Gastrocnemius medialis (tissue), 4 donors: ENCODE measurements at places on chromosomes 11 and 22.

DNA sequence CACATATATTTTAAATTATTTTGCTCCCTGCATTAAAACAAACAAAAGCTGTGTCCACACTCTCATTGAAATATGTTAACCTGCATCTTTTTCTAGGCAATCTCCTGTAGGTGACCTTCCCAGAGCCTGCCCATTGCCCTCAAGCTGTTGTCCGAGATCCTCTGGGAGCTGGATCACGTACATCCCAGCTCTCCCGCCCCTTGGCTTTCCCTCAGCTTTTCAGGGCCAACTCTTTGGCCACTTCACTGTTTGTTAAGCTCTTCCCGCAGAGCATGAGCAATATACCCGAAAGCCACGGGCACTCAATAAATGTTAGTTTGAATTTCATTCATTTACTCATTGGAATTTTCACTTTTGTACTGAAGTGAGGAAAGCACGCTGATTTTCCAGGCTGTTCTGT lies 32.2 kb downstream of the ELMOD1 start:
- H3K4me3 ChIP-seq = no peak overlapping the region
- DNase-seq = no peak
- H3K36me3 ChIP-seq = no peaks in the 10 kb centered on the region
- no peaks in the 10 kb centered on the region for H3K27me3 ChIP-seq

GRCh38 chr11:109247071-109247470 lies 174.9 kb upstream of the C11orf87 start:
- no peaks in the 10 kb centered on the region for H3K36me3 ChIP-seq
- H3K27me3 ChIP-seq = no peaks in the 10 kb centered on the region
- no peak overlapping the region for H3K4me3 ChIP-seq
- H3K27ac ChIP-seq = no peak overlapping the region

DNA sequence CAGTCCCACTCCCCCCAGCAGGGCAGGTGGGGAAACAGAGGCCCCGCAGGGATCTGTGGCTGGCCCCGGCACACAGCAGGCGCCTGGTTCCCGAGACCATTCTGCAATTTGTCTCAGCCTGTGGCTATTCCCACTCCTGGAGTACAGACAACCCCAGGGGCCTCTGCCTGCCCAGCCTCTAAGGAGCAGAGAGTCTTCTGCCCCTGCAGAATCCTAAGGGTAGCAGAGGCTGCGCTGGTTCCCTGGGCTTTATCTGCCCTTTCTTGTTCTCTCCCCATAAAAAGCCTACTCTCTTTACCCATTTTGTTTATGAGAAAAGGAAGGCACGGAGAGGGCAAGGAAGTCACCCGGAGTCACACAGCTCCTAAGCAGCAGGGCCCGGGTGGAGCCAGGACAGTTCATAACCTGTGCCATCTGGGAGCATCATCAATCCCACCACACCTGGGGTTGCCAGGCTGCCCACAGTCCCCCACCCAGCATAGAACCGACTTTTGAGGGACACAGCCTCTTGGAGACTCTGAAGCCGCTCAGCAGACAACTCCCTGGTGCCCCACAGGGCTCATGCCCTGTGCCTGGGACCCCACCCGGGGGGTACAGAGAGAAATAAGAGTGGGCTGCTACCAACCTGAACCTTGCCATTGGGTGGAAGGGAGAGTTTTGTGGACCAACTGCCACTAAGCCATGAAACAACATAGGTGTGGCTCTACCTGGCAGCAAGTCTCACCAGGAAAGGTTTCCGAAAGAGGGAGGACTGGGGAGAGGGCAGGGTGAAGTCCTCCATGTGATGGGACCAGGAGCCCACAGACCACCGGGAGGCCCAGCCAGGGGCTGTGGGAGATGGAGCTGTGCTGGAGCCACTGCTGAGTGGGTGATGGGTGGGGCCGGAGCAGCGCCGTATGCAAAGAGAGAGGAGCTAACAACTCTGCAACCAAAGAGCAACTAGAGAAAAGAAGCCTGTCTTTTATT lies 17.2 kb upstream of the LINC01488 start:
- no peaks in the 10 kb centered on the region for H3K36me3 ChIP-seq
- no peak overlapping the region for H3K4me3 ChIP-seq
- DNase-seq = no peak
- H3K27me3 ChIP-seq = peaks cover 3% of the 10 kb centered on the region
- peaks cover 4% of the 10 kb centered on the region for H3K4me1 ChIP-seq

DNA sequence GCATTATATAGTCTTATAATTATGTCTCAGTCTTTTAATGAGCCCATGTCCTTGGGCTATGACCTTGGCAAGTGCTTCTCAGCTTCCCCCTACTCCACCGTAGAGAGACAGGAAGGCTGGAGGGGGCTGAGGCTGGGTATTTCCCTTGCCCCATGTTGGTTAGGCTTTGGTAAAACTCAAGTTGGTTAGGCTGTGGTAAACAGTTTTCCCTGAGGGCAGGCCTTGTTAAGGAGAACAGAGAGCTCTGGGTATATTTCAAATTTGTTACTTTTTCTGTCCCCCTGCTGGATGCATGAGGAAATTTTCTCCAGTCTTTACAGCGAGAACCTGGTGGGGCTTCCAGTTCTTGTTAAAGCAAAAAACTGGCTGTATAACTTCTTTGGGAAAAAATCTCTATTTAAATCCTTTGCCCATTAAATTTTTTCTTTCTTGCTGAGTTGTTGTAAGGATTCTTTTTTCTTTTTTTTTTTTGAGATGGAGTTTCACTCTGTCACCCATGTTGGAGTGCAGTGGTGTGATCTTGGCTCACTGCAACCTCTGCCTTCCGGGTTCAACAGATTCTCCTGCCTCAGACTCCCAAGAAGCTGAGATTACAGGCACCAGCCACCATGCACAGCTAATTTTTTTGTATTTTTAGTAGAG lies 12.2 kb upstream of the DCHS1 start:
- H3K4me3 ChIP-seq = no peak overlapping the region
- H3K27ac ChIP-seq = no peak overlapping the region
- no peaks in the 10 kb centered on the region for H3K27me3 ChIP-seq
- no peaks in the 10 kb centered on the region for H3K4me1 ChIP-seq

GRCh38 chr22:33780531-33781136 lies 139.6 kb downstream of the LARGE1 start:
- H3K36me3 ChIP-seq = no peaks in the 10 kb centered on the region
- no peak overlapping the region for H3K27ac ChIP-seq
- H3K27me3 ChIP-seq = no peaks in the 10 kb centered on the region
- H3K4me1 ChIP-seq = peaks cover 29% of the 10 kb centered on the region
- no peak for DNase-seq

GRCh38 chr11:125211191-125211947 lies 46.8 kb downstream of the PKNOX2 start:
- no peaks in the 10 kb centered on the region for H3K27me3 ChIP-seq
- peak overlapping the region; percentile 79 for H3K27ac ChIP-seq
- peaks cover 32% of the 10 kb centered on the region for H3K4me1 ChIP-seq
- DNase-seq = peak; percentile 54
- H3K36me3 ChIP-seq = no peaks in the 10 kb centered on the region

- DNase-seq = no peak
- peaks cover 26% of the 10 kb centered on the region for H3K27me3 ChIP-seq
- H3K27ac ChIP-seq = no peak overlapping the region
Measured at GRCh38 chr22:43199541-43199940, 12.6 kb upstream of the TTLL12 start.

GRCh38 chr11:91314521-91314920 lies 910.1 kb upstream of the FAT3 start:
- no peaks in the 10 kb centered on the region for H3K27me3 ChIP-seq
- H3K4me1 ChIP-seq = no peaks in the 10 kb centered on the region
- H3K27ac ChIP-seq = no peak overlapping the region
- no peak overlapping the region for H3K4me3 ChIP-seq
- no peak for DNase-seq

GRCh38 chr22:24976442-24977218 lies 24.1 kb downstream of the KIAA1671 start:
- H3K4me1 ChIP-seq = peaks cover 13% of the 10 kb centered on the region
- no peak for DNase-seq
- peak overlapping the region; percentile 72 for H3K27ac ChIP-seq
- H3K4me3 ChIP-seq = no peak overlapping the region
- H3K27me3 ChIP-seq = no peaks in the 10 kb centered on the region

GRCh38 chr11:72552399-72552910 lies 118.1 kb upstream of the CLPB start:
- no peaks in the 10 kb centered on the region for H3K36me3 ChIP-seq
- H3K4me1 ChIP-seq = no peaks in the 10 kb centered on the region
- no peak overlapping the region for H3K27ac ChIP-seq
- no peak for DNase-seq
- H3K4me3 ChIP-seq = no peak overlapping the region

GRCh38 chr11:75028724-75029123 lies 40.0 kb downstream of the NEU3 start:
- H3K4me1 ChIP-seq = peaks cover 19% of the 10 kb centered on the region
- no peaks in the 10 kb centered on the region for H3K36me3 ChIP-seq
- no peaks in the 10 kb centered on the region for H3K27me3 ChIP-seq
- H3K27ac ChIP-seq = no peak overlapping the region

- no peak overlapping the region for H3K27ac ChIP-seq
- DNase-seq = no peak
- no peak overlapping the region for H3K4me3 ChIP-seq
- H3K4me1 ChIP-seq = no peaks in the 10 kb centered on the region
- no peaks in the 10 kb centered on the region for H3K27me3 ChIP-seq
- no peaks in the 10 kb centered on the region for H3K36me3 ChIP-seq
Measured at GRCh38 chr11:80107415-80107814, 666.6 kb upstream of the TENM4 start.

DNA sequence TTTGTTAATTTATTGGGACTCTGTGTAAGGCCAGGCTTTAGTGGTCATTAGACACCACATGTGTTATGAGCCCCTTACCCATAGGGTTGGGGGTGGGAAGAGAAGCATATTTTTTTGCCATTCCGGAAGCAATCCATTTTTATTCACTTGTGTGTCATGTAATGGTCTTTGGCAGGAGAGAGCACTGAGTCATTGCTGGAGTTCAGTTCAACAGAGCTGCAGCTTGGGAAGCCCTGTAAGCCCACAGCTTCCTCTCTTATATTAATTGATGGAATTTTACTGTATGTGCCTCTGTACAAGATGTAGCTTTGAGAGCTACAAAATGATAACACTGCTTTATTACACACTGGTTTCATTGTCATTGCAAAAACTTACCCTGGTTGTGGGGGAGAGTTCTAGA lies 177.3 kb upstream of the SORL1-AS1 start:
- no peak overlapping the region for H3K27ac ChIP-seq
- no peaks in the 10 kb centered on the region for H3K27me3 ChIP-seq
- H3K36me3 ChIP-seq = no peaks in the 10 kb centered on the region
- no peak overlapping the region for H3K4me3 ChIP-seq
- peaks cover 10% of the 10 kb centered on the region for H3K4me1 ChIP-seq
- no peak for DNase-seq

- no peak overlapping the region for H3K27ac ChIP-seq
- H3K4me3 ChIP-seq = no peak overlapping the region
- H3K36me3 ChIP-seq = no peaks in the 10 kb centered on the region
- DNase-seq = no peak
- H3K27me3 ChIP-seq = no peaks in the 10 kb centered on the region
- no peaks in the 10 kb centered on the region for H3K4me1 ChIP-seq
Measured at GRCh38 chr11:13068211-13068610, 59.1 kb downstream of the RASSF10 start.

- no peak overlapping the region for H3K27ac ChIP-seq
- no peaks in the 10 kb centered on the region for H3K4me1 ChIP-seq
- DNase-seq = no peak
- no peak overlapping the region for H3K4me3 ChIP-seq
Measured at GRCh38 chr11:107849790-107850189, 8.8 kb downstream of the SLC35F2 start.

- H3K27ac ChIP-seq = no peak overlapping the region
- H3K27me3 ChIP-seq = no peaks in the 10 kb centered on the region
- H3K36me3 ChIP-seq = no peaks in the 10 kb centered on the region
- no peak overlapping the region for H3K4me3 ChIP-seq
- H3K4me1 ChIP-seq = no peaks in the 10 kb centered on the region
Measured at GRCh38 chr11:115778928-115779650, 274.9 kb upstream of the CADM1 start.

- H3K4me3 ChIP-seq = no peak overlapping the region
- no peak for DNase-seq
- H3K27me3 ChIP-seq = no peaks in the 10 kb centered on the region
- no peaks in the 10 kb centered on the region for H3K36me3 ChIP-seq
Measured at GRCh38 chr11:66904561-66904960, 47.7 kb downstream of the LRFN4 start.

DNA sequence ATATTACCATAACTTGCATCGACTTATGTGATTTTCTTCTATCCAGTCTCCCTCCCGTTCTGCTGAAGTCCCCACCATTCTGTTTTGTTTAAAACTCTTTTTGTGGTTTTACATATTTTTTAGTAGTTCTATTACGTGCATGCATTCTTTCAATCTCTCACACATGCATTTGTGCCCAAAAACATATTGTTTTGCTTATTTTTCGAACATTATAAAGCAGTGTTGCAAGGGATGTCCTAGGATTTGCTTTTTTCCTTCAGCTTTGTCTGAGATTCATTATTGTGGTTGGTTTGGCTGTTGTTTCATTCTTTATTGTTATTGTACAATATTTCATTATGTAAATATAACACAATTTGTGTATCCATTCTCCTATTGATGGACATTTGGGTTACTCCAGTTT lies 235.7 kb downstream of the DYNC2H1 start:
- no peak overlapping the region for H3K27ac ChIP-seq
- no peaks in the 10 kb centered on the region for H3K4me1 ChIP-seq
- H3K27me3 ChIP-seq = no peaks in the 10 kb centered on the region
- DNase-seq = no peak
- no peaks in the 10 kb centered on the region for H3K36me3 ChIP-seq

DNA sequence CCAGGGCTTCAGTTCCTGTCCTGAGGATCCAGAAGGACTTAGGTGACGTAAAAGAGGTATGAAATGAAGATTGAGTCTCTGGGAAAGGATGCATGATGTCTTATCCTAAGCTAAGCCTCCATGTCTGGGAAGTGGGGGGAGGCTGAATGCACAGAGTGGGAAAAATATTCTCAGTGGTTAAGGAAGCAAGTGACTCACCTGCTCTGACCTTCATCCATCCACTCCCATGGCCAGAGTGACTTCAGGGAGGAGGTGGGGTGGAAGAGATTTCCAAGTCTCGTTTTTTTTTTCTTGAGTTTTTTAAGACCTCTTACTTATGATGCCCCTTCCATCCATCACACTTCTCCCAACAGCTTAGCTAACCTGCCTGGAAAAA lies 32.5 kb upstream of the POLD3 start:
- no peaks in the 10 kb centered on the region for H3K4me1 ChIP-seq
- no peak overlapping the region for H3K27ac ChIP-seq
- H3K27me3 ChIP-seq = no peaks in the 10 kb centered on the region
- H3K4me3 ChIP-seq = no peak overlapping the region
- DNase-seq = no peak

DNA sequence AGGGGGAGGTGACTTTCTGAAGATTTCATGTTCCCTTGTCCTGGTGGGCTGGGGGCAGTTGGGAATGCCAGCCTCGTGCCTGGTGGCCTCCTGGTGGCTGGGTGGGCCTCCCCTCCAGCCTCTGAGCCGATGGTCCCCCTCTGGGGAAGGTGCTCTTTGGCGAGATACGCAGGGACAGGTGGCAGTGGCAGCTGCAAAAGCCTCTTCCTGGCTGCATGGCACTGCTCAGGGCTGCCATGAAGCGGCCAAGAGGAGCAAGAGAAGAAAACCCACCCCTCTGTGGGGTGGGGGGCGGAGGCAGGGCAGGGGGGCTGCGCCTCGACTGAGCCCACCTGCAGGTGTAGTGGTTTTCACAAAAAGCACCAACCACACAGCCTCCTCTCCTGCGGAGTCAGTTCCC lies 61.8 kb upstream of the PHF21B start:
- no peak overlapping the region for H3K4me3 ChIP-seq
- no peaks in the 10 kb centered on the region for H3K36me3 ChIP-seq
- H3K4me1 ChIP-seq = no peaks in the 10 kb centered on the region
